ENCODE measurements at places on chromosomes 6 and 20.
A peak's percentile ranks its signal among the peaks of the same experiment; 100 is the strongest.

DNA sequence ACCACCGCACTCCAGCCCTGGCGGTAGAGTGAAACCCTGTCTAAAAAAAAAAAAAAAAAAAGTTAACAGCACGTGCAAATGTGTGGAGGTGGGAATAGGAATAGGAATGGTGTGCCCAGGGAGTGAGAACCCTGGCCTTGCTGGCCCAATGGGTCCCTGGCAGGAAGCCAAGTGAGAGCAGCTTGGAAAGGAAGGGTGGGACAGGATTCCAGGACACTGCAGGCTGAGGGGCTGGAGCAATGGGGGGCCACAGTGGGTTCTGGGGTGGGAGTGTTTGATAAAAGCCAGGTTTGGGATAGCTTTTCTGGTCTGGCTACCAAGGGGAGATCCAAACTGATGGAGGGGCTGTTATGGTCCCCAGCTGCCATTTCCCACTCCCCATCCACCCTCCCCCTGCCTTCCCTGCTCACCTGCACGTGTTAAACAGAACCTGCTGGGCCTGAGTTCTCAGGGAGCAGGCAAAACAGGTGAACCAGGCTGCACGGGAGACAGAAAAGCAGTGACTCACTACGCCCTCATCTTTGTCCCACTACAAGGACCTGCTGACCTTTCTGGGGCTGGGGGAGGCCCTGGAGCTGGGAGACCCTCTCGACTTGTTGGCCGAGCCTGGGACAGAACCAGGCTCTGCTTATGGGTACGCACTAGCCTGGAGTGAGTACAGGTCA is 3.3 kb downstream of the SUN5 start:
- no peak for DNase-seq
- no peak overlapping the region for H3K4me3 ChIP-seq
- H3K27ac ChIP-seq, result peak overlapping the region; percentile 30
- peaks cover 6% of the 10 kb centered on the region for H3K36me3 ChIP-seq
- H3K27me3 ChIP-seq, result no peaks in the 10 kb centered on the region

DNA sequence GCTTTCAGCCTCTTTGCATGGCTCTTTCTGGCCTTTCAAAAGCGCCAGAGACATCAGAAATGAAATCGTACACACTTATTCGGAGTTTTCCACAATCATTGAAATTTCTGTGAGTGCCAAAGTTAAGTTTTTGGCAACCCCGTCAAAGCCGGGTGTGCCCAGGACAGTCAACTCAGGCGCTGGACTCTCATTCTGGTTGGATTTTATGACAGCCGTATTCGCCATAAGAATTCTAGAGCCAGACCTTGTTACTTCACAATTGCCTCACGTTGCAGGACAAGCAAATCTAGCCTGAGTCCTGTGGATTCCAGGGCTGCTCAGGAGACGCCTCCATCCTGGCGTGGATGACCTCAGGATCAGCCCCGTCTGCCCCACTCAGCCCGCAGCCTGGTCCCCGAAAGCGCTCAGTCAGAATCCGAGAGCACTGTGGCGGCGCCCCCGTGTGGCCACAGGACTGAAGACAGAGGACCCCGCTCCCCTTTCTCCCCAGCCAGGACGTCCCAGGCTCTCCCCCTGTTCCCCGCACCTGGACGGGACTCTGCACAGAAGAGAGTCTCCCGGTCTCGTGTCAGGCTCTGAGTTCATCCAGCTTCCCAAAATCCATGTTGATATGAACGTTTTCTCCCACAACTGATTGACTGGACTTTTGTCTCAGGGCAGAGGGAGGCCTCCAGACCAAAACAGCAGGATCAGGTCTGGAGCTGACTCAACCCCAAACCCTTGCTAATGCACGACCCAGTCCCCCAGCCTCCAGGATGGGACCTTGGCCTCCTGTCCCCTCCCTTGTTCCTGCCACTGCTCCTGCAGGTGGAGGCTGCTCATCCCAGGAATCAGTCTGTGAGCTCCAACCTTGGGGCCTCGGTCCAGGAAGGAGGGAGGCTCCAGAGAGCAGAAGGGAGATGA is 38.2 kb downstream of the MICA start:
- no peak overlapping the region for H3K4me3 ChIP-seq
- no peak overlapping the region for H3K27ac ChIP-seq
- peaks cover 4% of the 10 kb centered on the region for H3K36me3 ChIP-seq
- H3K27me3 ChIP-seq, result peaks cover 70% of the 10 kb centered on the region
- DNase-seq, result peak; percentile 91

GRCh38 chr6:21953831-21954801 is 342.7 kb downstream of the PRL start:
- peaks cover 11% of the 10 kb centered on the region for H3K4me1 ChIP-seq
- no peak for DNase-seq
- H3K36me3 ChIP-seq, result no peaks in the 10 kb centered on the region
- no peak overlapping the region for H3K27ac ChIP-seq

DNA sequence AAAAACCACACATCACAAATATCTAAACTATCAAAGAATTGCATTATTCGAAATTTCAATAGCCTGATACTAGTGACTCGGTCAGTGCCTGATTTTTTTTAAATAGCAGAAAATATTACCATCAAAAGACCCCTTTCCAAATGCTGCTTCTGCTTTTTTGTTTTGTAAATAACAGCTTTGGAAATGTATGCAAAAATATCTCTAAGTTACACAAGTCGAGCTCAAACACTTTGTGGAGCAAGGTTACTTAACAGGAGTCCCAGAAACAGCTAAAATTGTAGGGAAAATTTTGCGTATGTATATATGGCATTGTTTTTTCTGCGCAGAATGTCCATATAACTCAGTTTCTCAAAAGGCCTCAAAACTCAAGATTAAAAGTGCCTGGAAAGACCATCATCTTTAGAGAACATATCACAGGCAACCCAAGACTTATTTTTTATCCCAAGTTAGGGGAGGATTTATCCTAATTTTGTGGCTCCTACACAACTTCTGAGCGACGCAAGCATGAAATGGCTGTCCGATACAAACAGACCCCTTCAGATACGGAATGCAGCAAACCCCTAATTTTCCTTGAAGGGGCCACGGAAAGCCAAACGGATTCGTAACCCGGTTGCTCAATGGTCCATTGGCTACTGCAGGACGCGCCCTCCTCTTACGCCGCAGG is 1.3 kb downstream of the CEP85L start:
- H3K4me1 ChIP-seq, result peaks cover 27% of the 10 kb centered on the region
- peak overlapping the region; percentile 86 for H3K27ac ChIP-seq
- peak overlapping the region; percentile 85 for H3K4me3 ChIP-seq
- DNase-seq, result no peak
- H3K36me3 ChIP-seq, result peaks cover 19% of the 10 kb centered on the region
- H3K27me3 ChIP-seq, result no peaks in the 10 kb centered on the region

DNA sequence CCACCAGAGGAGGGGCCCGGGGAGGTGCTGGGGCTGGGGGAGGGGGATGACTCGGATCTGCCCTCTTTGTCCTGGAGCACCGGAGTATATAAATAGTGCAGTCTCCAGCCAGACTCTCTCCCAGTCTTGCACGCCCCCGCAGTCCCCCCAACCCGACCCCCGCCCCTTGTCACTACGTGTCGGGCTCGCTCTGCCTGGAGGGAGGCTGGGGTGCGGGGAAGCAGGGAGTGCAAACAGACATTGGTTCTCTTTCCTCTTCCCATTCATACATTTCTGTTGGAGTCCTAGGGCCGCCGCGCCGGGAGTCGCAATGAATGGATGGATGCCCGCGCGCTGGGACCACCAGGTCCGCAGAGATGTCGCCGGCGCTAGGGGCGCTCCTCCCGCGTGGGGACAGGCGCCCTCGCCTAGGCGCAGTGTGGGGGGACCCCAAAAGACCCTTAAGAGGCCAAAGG is 179.3 kb downstream of the TBXT start:
- H3K27ac ChIP-seq, result no peak overlapping the region
- H3K27me3 ChIP-seq, result peaks cover 54% of the 10 kb centered on the region
- H3K36me3 ChIP-seq, result no peaks in the 10 kb centered on the region
- no peak overlapping the region for H3K4me3 ChIP-seq
- DNase-seq, result no peak

DNA sequence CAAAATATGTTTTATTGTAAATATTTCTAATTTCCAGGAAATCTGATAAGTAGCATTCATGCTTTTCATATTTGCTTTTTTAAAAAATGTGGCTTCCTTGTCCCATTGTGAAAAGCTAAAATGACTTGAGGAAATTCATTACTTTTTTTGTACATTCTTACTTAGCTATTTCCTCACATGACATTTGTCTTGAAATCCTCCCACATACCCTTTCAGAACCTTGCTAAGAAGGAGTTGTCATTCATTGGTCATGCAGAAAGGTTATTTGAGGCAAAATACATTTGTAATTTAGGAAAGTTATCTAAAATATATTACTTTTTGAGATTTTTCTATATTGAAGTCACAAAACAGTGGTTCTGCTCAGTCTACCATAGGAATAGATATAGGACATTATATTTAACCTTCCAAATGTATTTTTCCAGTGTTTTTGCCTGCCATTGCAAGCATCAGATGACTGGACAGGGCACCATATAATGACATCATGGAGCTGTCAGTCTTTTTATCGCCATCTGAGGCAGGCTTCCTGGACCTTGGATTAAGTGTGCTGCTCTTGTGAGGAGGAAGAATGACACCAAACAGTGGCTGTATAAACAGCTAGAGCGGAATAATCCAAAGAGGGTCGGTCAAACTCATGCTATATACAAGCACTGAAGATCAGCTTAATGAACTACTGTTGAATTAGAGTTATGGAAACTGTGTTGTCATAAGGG is 109.4 kb upstream of the HCRTR2 start:
- no peak overlapping the region for H3K27ac ChIP-seq
- H3K27me3 ChIP-seq, result no peaks in the 10 kb centered on the region
- H3K36me3 ChIP-seq, result no peaks in the 10 kb centered on the region

DNA sequence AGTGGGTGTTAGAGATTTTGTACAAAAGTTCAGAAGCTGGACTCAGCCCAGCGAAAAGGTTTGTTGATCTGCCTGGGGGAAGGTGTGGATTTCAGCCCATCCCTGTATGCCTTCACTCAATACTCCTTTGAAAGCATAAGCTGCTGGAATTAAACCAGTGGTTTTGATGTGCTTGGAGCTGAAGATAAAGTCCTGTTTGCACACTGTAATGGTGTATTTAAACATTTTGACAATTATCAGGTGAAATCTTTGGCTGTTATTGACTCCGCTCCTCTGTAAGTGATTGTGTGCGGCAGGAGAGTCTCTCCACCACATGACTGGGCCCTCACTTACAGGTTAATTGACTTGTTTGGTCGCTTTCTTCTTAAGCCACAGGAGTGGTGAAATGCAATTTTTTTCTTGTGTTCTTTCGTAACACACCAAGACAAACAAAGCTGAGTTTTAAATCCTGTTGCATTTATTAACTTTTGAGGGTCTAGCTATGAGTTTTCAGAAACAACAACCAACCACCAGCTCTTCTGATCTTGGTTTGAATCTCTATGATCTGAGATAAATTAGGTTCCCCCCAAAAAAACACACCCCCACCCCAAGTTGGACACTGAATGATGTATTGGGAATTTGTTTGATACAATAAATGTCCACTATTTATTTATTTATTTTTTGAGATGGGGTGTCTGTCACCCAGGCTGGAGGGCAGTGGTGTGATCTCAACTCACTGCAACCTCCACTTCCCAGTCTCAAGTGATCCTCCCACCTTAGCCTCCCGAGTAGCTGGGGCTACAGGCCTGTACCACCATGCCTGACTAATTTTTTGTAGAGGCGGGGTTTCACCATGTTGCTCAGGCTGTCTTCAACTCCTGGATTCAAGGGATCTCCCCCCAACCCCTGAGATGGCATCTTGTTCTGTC is 46.3 kb upstream of the NCOA3 start:
- H3K4me3 ChIP-seq, result no peak overlapping the region
- peaks cover 30% of the 10 kb centered on the region for H3K4me1 ChIP-seq
- no peak for DNase-seq
- H3K36me3 ChIP-seq, result peaks cover 1% of the 10 kb centered on the region
